Central memory CD8-positive, alpha-beta T cell (primary cell): ENCODE measurements at places on chromosomes 5 and 9.

- DNase-seq: no peak
Observed at GRCh38 chr5:173886150-173886549, 2.0 kb upstream of the CPEB4 start.

DNA sequence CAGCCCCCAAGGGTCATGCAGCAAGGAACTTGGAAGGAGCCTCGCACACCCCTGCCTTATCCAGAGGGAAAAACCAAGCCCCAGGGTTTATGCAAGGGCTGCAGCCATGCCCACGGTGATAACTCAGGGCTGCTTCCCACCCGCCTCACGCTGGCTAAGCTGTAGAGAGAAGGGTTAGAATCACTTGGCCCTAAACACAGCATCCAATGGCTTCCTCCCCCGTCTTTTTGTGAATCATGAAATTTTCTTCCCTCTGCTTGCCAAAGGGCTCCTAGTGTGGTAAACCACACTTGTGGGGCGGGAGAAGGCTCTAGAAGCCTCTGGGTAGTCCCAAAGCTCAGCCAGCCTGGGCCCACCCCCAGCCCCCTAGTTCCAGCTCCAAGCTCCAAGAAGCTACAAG lies 55.9 kb upstream of the ORM1 start:
- DNase-seq: no peak

DNA sequence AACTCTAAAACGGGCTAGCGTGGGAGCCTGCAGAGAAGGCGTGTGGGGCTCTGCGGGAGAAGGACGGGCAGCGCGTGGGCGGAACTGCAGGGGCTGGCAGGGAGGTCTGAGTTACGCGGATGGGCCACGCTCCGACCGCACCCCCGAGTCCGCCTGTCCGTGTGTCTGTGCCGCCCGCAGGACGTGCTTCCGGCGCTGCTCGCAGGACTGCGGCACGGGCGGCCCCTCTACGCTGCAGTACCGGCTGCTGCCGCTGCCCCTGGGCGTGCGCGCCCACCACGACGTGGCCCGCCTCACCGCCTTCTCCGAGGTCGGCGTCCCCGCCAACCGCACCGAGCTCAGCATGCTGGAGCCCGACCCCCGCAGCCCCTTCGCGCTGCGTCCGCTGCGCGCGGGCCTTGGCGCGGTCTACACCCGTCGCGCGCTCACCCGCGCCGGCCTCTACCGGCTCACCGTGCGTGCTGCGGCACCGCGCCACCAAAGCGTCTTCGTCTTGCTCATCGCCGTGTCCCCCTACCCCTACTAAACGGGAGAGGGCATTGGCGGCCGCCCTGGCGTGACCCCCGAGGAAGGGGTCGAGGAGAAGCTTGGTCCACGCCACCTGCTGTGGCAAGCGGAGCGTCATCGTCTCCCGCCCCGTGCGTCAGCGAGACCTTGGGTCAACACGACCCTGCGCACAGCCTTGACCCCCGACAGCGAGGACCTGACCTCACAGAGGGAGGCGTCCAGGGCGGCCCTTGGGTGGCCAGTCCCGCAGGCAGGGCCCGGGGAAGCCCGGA lies 11.4 kb upstream of the ASS1 start:
- no peak for DNase-seq

- DNase-seq: no peak
Observed at GRCh38 chr5:73743161-73743560, 117.2 kb downstream of the ARHGEF28 start.
